ENCODE measurements at places on chromosomes 7 and 10.

- DNase-seq = no peak
Measured at GRCh38 chr10:85901599-85901998, 465.0 kb downstream of the GRID1 start.

DNA sequence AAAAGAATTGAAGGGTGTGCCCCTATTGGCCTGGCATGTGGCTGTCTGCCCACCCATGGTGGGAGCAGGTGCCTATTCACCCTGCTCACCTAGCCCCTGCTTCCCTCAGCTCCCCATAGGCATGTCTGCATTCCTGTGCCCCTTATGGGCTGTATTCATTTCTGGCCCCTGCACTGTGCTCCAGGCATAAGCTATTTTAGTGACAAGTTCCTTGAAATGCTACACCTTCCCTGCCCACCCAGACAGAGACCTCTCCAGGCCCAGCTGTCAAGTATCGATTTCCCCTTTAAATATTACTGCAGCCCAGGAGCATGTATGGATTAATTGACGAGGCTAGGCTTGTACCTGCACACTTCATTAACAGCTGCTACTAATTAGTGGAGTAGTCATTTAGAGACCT, 235.4 kb downstream of the RPS24 start:
- DNase-seq = no peak

DNA sequence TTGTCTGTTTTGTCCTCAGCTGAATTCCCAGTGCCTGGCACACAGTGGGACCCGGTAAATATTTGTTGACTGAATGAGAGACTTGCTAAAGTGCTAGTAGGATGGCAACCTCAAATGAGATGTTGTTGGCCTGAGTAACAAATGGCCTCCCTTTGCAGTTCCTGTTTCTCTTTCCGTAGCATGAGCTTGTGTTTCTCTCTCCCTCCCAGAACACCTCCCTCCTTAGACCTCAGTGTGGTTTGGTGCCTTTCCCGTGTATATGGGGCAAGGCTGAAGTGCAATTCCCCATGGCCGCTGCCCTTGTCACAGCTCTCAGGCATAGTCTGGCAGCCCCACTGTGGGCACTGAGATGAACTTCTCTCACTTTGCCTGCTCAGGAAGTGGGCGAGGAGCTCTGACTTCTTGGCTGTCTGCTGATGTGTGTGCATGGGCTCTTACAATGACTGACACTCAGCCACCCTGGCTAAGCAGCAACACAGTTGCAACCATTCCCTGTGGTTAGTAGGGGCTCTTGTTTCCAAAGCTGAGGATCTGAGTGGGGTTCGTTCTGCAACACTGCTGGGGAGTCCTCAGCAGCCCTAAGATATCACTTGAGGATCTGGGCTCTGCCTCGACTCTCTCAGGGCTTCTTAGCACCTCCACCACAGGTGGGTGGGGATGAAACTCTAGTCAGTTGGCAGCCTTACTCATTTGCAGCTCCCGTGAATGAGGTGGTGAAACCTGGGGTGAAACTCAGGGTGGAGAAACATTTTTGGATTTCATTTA, 136.1 kb downstream of the ICA1 start:
- DNase-seq = no peak

DNA sequence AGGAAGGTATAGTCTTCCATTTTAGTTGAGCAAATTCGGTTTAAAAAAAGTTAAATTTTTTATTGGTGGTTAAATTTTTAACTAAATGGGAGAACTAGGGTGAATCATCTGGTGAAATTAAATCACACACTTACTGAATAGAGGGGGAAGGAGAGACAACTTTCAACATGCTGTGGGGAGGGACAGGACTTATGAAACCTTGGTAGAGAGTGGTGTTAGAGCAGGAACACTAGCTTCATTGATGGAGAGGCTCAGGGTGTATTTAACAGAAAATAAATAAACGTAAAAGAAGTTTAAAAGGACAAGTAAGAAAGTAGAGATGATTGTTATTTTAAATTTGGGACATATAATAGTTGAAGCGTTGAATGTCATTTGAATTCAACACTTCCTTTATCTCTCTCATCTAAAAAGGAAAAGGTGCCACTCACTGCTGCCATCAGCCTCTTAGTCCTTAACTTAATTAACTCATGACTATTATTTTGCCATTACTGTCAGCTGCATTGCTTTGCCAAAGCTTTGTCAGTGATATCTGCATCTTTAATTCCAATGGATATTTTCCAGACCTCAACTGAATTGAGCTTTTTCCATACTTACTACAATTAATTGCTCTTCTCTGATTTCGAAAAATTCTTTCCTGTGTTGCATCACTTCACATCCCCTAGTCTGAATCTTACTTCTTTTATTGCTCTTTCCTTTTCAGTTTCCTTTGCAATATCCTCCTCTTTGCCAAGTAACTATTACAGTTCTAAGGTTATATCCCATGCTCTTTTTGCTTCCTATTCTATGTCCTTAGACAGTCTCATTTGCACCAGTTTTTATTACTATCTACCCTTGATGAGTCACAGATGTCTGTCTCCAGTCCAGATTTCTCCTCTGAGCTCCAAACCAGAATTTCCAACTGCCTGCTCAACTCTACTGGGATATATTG, 71.7 kb downstream of the GNAT3 start:
- DNase-seq = peak; percentile 71

- peak; percentile 30 for DNase-seq
Measured at GRCh38 chr7:12637819-12638592, 49.4 kb upstream of the ARL4A start.

- no peak for DNase-seq
Measured at GRCh38 chr10:92789067-92789466, 59.3 kb upstream of the EXOC6 start.

DNA sequence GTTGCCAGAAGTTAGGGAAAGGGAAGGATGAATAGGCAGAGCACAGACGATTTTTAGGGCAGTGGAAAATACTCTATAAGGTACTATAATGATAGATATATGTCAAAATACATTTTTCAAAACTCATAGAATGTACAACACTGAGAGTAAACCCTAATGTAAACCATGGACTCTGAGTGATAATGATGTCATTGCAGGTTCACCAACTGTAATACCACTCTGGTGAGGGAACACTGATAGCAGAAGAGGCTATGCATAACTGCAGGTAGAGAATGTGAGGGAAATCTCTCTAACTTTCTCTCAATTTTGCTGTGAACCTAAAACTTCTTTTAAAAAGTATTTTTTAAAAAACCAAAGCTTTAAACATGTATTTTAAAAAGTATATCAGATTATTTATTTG, 22.1 kb downstream of the POT1 start:
- DNase-seq = no peak

DNA sequence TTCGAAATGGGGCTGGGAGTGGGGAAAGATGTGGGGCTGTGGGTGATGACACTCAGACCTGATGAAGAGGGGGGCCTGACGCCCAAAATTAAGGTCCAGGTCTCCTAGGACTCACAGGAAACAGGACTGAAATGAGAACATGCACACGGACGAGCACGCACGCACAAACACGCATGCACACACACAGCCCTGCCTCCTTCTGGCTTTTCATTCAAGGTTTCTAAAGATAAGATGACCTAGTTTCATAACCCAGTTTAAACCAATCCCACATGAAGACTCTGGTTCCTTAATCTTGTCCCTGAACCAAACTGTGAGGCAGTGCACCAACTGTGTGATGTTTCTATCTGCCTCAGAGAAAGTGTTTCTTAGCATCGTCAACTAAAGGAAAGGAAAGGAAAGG, 162.0 kb downstream of the DGKI start:
- no peak for DNase-seq

DNA sequence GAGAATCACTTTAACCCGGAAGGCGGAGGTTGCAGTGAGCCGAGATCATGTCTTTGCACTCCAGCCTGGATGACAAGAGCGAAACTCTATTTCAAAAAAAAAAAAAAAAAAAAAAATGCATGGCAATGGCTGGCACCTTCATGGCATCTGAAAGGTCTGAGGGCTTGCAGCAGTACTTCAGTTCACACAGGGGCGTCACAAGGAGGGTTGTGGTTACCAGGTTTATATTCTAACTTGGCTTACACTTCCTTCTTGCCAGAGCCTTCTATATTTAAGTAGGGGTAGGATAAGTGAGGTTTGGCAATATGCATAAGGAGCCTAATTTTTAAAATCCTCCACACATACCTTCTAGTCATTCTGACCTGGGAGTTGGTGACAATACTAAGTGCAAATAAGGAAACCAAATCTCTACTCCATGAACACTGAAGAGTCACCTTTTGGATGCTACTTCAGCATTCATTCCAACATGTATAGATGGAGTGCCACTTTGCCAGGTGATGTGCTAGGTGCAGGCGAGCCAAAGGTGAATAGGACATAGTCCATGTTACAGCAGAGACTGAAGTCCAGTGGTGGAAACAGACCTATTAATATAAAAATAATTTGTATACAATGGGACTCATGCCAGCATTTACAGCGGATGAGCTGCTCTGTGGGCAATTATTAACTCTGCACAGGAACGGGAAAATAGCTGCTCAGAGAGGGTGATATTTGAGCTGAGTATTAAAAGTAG, 57.8 kb upstream of the PDCD4 start:
- no peak for DNase-seq

DNA sequence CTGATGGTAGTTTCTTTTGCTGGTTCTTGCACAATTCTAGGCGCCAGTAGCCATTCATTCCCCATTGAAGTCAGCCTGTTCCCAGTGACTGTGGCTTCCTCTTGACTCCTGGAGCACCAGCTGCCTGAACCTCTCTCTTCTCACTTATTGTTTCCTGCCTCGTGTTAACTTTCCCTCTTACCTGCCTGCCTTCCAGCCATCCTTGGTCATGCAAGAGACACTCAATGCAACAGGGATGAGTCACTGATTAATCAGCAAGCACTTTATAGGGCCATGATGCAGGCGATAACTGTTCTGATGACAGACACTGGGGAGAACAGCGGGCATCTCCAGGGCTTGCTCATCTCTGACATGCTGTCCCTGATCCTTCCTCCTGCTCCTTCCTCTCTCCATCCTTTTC, 122.0 kb downstream of the PLCE1 start:
- DNase-seq = no peak

Measured in right hindlimb (tissue), 1 donor.